IPS DF 19.7 (cell line): ENCODE measurements at places on chromosomes 1 and 21.

DNA sequence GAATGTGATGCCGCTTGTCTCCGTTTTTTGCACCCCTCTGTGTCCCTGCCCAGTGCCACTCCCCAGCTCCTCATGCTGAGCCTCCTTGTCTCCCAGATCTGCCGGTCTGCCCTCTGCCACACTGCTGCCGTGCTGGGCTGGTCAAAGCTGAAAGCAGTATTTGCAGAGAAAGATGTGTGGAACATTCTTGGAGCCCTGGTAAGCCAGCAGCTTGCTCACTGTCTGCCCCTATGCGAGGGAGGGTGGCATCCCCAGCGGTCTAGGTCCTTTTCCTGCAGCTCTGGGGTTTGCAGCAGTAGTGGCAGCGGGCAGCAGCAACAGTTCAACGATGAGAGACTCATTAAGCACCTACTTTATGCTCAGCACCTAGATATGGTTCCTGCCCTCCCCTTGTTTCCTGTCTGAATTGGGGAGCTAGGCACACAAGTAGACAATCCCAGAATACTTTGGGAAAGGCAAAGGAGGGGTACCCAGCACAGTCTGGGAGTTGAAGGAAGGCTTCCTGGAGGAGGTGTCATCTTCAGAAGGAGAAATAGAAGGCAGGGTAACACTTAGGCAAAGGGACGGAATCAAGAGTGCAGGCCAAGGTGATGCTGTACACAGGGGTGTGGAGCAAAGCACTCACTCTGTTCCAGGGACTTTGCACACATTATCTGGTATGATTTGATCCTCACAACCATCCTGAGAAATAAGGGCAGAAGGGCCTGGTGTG is 63.1 kb downstream of the KIF21B start:
- no peak for DNase-seq

GRCh38 chr1:157189986-157190982 is 52.1 kb upstream of the ETV3 start:
- DNase-seq = no peak

DNA sequence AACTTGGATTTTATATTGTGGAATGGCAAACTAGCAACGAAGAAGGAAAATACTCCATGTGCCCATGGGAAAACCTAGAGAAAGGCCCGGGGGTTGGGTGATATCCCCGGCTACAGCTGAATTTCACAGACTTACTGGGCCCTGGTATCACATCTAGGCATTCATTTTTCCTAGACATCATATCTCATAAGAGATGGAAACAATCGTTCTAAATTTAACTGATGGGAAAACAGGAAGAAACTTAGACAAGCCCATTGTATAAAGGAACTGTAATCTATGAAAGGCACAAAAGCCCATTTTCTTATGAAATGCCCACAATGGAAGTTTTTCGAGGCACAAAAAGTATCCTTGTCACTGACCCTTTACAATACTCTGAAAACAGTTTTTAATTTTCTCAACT is 407.9 kb upstream of the LYPLAL1 start:
- DNase-seq = no peak

DNA sequence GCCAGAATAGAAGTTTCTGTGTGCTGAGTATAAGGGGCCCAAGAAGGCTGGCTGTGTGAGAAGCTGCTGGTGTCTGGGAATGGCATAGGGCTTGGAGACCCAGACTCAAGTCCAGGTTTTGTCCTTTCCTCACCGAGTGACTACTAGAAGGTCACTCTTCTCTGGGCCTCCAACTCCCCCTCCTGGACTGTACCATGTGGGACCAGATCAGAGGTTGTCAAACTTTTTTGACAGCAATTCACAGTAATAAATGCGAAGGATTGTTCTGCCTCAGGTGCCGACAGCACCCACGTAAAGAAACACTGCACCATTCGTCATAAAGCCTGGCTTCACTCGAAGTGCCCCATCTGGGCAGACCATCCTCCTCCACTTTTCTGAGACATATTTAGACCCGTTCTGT is 29.0 kb downstream of the PKP1 start:
- no peak for DNase-seq

DNA sequence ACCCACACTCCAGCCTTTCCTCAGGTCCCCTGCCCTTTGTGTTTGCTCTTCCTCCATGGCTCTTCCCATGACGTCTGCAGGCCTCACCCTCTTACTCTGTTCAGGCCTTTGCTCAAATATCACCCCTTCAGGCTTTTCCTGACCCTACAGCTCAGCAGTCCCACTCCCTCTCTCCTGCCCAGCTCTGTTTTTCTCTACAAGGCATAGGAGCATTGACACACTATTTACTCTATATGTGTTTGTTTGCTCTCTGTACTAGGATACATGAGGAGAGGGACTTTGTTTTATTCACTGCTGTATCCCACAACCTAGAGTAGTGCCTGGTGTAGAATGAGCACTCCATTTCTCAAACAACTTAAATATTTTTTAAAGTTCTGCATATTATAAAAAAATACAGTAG is 107.4 kb upstream of the COA6 start:
- DNase-seq = no peak

DNA sequence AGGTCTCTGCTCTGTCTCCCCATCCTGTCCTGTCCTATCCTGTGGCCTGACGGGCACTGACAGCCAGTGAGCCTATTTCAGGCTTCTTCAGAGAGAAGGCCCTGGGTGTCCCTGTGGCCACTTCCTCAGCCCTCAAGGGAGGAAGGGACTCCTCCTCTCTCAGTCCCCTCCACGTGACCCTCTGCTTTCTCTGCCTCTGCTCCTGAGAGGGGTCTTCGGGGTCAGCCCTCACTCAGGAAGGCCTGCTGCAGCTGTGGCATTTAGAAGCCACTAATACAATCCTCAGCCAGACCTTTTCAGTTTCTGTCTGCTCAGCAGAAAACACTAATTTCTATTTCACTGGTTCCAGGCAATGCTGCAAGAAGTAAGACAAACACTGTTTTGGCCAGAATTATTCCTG is 43.6 kb upstream of the ETV3 start:
- DNase-seq = no peak

DNA sequence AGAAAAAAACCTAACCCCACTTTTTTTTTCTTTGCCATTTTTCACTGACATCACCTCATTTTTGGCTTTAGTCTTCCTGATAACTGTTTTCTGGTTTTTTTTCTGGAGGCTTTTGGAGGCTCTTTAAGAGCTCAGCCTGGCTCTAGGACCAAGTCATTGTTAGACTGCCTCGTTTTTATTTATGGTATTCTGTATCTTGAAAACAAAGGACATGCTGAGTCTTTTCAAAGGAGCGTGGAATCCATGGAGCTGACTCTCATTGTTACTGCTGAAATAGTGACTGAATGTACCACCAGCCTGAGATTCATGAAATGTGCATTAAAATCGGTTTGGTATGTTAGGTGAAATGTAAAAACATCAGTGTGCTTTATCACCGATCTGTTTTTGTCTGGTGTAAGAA is 28.0 kb downstream of the RASAL2 start:
- DNase-seq = no peak

GRCh38 chr1:48947761-48948537 is 171.3 kb upstream of the BEND5 start:
- peak; percentile 7 for DNase-seq

GRCh38 chr1:67679691-67680090 is 5.3 kb upstream of the GADD45A start:
- DNase-seq = no peak

GRCh38 chr1:36320767-36321118 is 2.7 kb downstream of the EVA1B start:
- no peak for DNase-seq

- no peak for DNase-seq
These were observed 46.2 kb downstream of the USP25 start for GRCh38 chr21:15775981-15776380.

- no peak for DNase-seq
These were observed 25.3 kb upstream of the TMCO1 start for GRCh38 chr1:165793951-165794350.

GRCh38 chr1:27604579-27605299 is 795 bp upstream of the AHDC1 start:
- DNase-seq = no peak

DNA sequence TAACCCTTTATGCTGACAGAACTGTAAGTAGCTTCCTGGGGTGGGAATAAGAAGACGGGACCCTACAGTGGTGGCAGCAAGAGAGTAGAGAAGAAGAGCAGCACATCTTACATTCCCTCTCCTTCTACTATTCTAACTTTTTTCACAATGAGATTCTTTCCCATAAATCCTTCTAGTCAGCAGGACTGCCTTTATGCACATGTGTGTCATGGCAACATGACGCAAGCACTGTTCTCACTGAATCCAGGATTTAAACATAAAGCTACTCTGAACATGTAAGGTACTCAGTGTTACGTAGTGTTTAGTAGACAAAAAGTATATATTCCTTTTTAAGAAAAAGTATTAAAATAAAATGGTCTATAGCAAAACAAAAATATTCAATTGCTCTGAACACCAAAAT is 309.7 kb upstream of the LYPLAL1 start:
- DNase-seq = no peak

DNA sequence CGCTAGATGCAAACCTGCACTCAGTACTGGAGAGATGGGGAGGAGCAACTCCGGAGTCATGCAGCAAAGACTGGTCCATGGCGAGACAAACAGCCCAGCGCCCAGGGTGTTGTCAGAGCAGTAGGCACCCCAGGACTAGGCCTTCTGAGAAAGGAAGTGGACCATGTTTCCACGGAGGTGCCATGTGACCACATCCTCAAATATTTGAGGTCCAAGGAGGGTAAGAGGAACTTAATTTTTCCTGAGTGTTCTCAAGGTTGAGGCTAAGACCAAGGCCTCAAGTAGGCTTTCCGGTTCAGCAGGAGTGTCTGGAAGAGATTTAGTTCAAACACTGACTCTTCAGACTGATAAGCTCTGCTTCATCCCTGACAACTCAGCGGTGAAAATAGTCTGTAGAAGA is 186.2 kb downstream of the RHOU start:
- DNase-seq = no peak

- DNase-seq = no peak
These were observed 243.0 kb downstream of the SLC45A1 start for GRCh38 chr1:8560611-8561544.

DNA sequence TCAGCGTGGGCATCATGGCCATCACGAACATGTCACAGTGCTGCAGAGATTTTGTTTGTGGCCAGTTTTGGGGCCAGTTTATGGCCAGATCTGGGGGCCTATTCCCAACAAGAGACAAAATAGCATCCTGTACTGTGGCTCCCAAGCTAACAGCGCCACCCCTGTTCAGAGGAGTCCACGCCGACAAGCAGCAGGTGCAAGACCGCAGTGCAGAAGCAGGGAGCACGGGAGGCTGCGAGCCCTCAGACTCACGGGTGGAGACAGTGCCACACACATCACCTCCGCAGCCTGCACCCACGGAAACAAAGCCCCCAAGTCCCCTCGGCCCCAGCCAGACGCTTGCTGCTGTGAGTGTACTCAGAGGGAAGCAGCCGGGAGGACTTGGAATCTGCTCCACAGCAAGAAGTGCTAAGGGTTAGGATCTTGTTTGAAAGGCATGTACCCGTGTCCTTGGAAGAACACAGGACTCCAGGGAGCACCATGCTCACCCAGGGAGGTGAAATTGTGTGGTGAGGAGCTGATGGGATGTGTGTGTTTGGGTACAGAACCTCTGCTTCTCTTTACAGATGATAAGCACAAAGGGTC is 7.1 kb downstream of the TCP10L start:
- peak; percentile 23 for DNase-seq

- DNase-seq = no peak
These were observed 56.2 kb upstream of the EPS8L3 start for GRCh38 chr1:109819906-109820305.

- no peak for DNase-seq
These were observed 2.5 kb downstream of the OLIG2 start for GRCh38 chr21:33028287-33028670.

GRCh38 chr1:36523850-36524249 is 41.1 kb upstream of the CSF3R start:
- no peak for DNase-seq

DNA sequence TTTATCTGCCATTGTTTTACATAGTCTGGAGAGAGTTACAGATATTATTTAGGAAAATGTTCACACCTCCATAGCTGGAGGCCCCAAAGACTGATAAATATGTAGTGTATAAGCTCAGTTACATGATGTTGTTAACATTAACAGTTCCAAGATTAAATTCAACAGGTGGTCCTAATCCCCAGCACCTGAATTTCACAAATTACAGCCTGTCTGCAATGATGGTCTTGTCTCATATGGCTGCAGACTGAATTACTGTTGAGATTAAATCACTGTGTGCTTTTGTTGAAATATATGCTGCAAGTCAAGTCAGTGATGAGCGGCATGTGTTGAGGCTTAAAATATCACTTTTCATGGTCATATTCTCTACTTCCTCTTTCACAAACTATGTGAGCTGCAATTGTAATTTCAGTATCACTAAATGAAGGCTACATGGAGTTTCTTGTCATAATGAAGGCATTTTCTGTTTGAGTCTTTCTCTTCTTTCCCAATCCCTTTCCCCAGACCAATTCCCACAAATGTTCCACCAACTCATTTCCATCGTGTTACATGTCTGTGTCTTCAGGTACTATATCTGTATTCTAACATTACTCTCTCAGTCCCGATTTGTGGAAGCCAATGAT is 4.2 kb downstream of the ST6GALNAC5 start:
- DNase-seq = no peak

DNA sequence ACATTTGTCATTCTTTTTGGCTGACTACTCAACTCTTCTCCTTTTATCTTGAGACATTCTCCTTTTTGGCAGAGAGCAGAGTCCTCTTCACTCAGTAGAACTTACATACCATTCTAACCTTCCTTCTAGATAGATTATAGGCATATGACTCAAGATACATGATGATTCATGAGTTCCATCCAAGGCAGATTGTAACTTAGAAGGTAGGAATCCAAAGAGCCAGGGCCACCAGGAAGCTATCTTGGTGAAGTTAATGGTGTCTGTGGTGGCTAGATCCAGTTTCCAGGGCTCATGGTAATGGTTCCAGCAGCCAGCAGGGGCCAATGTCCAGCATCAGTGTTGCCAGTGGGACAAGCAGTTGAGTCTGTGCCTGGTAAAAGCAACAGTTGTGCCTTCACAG is 76.1 kb upstream of the KIAA0040 start:
- DNase-seq = no peak

DNA sequence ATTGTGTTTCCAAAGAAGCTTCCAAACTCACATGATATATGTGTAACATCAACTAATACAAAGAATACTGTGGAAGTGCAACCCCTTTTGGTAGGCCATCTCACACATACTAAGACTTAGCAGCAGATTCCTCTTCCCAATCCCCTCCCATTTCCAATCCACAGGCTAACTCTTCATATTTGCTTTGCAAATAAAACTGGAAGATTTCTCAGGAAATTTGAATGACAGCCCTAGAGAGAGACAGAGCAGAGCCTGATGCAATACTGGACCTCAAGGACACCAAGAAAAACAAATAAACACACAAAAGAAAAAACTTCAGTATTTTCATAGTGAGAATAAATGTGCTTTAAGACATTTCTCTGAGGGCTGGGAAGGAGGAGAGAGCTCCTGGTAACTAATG is 190.2 kb upstream of the BRINP3 start:
- no peak for DNase-seq
